ENCODE measurements at places on chromosomes 11 and 22.
A peak's percentile ranks its signal among the peaks of the same experiment; 100 is the strongest.

- no peak for DNase-seq
These were observed 38.2 kb downstream of the SCUBE1 start for GRCh38 chr22:43304831-43305590.

GRCh38 chr22:17830043-17830961 is 56.0 kb upstream of the BID start:
- DNase-seq: peak; percentile 89

- DNase-seq: no peak
These were observed 5.7 kb upstream of the SMARCB1 start for GRCh38 chr22:23781065-23781464.

- no peak for DNase-seq
These were observed 4.4 kb upstream of the PDGFB start for GRCh38 chr22:39249086-39249704.

DNA sequence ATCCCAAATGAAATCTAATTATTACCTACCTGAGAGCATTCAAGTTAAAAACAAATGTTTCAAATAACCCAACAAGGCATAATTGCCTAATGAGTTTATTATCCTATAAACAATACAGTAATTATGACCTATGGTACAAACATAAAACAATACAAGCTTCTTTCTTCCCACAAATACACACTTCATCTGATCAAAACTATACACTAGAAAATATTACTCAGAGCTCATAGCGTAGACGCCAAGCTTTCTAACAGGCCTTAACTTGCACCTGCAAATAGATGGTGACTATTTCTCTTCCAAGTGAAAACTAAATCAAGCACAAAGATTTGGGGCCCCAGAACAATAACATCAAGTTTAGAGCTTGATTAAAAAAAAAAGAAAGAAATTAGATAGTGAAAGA is 78.1 kb downstream of the SOX6 start:
- DNase-seq: no peak

- DNase-seq: no peak
These were observed 12.8 kb upstream of the CABP7 start for GRCh38 chr22:29707010-29707409.

DNA sequence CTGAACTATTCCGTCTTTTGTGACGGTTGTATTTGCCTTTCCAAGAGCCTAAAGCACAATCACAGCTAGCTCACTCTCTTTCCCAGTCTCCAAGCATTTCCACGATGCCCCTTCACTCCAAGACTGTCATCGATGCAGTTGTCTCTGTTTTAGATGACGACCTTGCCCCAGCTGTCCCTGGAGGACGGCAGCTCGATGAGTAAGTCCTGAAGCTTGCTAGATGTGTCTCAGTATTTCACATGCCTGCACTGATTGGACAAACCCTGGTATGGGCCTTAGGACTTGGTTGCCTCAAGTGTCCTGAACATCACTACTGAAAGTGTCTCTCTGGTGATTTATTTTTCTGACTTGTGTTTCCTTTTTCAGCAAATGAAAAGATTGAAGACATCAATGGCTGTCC is 129.9 kb downstream of the NAV2 start:
- no peak for DNase-seq

- no peak for DNase-seq
These were observed 11.1 kb upstream of the CBX6 start for GRCh38 chr22:38882972-38883622.

DNA sequence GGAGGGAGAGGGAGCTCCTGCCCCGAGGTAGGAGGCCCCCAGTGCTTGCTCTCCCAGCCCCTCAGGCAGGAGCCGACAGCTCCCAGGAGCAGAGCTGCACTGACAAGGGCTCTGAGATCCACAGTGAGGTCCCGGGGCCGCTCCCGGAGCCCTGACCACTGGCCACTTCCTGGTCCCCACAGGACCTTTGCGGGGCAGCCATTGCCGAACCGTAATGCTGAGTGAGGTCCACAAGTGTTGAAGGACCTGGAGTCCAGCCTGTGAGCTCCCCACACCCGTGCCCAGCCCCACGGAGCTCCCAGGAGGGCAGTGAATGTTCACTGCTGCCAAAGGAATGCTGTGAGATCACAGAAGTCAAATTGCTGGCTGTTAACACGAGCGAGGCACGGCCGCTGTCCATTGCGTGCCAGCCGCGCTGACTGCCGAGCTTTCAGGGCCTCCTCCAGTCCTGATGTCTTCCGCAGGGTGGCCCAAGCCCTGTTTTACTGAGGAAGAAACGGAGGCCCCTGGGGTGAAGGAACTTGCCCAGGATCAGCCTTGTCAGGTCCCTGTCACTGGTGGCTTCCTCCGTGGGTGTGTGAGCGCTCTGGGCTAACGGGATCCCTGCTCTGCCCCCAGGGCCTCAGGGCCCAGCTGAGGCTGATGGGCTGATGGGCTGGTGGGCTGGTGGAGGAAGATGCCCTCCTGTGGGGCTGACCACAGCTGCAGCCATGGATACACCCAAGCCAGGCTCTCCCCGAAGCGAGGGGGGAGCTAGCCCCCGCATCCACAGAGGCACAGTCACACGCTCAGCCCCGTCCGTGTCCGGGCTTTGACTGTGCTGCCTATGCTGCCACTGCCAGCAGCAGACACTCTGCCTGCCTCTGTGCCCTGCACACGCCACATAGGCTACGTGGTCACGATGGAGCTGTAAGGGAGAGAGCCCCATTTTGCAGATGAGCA is 70.8 kb downstream of the WNT7B start:
- DNase-seq: no peak

GRCh38 chr11:128726458-128727139 is 32.7 kb downstream of the FLI1 start:
- peak; percentile 62 for DNase-seq

DNA sequence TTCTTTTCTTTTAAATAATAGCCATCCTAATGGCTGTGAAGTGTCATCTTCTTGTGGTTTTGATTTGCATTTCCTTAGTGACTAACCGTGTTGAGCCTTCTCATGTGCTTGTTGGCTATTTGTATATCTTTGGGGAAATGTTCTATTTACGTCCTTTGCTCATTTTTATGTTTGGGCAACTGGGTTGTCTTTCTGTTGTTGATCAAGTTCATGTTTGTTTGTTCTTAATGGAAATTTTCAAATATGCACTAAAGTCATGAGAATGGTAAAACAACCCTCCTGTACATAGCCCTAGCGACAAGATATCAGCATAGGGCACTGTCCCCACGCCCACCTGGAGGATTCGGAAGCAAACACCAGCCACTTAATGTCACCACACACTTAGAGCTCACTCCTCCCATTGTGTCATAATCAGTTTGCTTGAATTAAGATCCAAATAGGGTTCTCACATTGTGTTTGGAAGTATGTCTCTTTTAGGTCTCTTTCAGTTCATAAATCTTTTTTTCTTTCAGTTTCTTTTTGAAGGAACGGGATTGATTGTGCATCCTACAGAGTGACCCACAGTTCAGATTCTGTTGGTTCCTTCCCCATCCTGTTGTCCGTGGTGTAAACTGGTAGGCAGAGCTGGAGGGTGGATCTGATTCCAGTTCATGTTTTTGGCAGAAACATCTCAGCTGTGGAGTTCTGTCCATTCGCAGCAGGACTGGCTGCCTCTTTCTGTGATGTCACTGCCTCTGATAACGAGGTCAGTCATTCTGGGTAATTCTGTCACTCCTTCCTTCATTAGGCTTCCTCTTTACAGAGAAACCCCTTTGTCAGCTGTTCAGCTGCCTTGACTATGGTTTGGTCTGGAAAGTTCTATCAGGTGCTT is 26.4 kb upstream of the ADORA2A start:
- DNase-seq: peak; percentile 43

DNA sequence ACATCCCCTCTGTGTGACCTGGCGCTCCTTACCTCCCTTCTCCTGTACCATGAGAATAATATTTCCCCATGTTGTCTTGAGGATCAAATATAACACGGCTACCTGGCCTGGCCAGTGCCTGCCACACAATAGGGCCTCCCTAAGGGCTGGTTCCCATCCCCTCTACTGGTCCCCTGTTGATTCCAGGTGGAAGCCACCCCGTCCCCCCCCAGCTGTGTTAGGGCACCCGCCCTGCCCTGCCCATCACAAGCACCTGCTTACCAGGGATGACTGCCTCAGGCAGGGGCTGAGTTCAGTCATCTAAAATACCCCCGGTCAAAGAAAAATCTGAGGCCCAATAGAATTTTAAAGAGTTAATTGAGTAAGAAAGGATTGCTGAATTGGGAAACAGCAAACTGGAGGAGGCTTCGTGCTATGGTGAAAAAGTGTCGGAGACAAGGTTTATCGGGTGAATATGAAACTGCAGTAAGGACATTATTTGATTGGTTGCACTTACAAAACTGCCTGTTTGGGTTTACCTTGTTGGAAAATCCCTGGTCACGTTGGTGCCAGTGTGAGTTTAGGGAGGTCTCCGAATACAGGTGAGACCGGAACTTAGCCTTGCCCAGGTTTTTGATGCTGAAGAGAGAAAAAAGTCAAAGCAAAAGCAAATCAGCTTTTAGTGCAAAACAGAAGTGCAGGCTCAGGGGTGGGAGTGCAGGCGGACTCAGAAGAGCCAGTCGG is 5.2 kb downstream of the APOL1 start:
- no peak for DNase-seq

DNA sequence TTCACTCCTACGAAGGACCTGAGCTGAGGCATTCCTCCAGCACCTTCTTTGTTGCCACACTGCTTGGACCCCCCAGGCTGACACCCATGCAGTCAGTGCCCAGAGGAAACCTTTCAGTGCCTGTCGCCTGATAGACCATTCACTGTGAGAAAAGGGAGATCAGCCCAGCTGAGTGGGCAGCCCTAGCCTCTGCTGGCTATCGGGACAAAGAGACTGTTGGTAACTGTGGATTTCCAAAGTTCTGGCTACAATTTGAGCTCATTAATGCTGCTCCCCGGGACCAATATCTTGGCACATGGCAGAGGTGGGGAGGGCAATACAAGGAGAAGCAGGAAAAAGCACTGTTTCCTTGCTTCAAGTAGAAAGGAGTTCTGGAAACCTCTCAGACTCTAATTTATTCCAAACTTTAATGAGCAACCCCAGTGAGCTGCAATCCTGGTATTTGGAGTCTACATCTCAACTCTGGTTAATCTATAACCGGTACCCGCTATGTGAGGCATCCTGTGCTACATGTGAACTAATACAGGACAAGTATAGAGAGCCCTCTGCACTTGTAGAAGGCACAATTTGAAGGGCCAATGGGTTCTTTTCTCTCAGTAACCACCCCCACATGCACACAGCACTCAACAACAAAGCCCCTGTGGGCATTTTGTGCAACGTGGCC is 200.7 kb upstream of the NCAM1 start:
- no peak for DNase-seq

- DNase-seq: no peak
These were observed 164.0 kb upstream of the CTSC start for GRCh38 chr11:88501541-88501940.

DNA sequence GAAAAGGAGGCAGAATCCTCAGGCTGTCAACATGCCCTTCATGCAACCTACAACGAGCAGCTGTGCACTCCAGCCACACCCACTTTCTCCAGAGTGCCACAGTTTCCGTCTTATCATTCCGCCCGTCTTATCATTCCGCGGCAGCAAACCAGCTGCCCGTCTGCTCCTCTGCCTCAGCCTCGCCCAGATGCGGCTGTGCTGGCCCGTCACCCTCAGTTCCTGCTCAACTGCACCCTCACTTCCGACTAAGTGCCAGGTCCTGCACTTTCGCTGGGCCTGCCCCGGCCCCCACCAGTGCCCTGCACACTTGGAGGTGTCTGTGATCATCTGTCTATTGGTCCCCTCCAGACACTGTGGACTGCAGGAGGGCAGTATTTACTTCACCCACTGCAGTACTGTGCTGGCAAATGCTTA is 43.7 kb downstream of the MICAL3 start:
- no peak for DNase-seq
